ENCODE measurements at places on chromosomes 2 and 18.

DNA sequence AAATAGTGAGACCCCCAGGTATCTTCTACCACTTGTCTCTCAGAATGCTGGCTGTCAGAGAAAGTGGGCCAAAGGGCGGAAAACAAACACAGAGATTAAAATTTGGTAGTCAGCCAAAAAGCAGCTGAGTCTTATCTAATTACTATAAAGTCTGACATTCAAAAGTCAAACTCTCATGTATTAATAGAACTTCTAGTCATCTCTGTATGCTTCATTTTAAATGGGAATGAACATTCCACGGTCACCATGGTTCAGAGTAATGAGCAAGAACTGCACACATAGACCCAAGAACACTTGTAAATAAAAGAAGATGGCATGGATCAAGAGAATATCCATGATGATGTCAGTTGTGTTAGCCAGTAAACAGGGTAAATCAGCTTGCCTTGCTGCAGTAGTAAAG, 1267.0 kb upstream of the CHAC2 start:
- no peak for DNase-seq

GRCh38 chr18:79650959-79651358, 28.6 kb upstream of the CTDP1 start:
- no peak for DNase-seq

DNA sequence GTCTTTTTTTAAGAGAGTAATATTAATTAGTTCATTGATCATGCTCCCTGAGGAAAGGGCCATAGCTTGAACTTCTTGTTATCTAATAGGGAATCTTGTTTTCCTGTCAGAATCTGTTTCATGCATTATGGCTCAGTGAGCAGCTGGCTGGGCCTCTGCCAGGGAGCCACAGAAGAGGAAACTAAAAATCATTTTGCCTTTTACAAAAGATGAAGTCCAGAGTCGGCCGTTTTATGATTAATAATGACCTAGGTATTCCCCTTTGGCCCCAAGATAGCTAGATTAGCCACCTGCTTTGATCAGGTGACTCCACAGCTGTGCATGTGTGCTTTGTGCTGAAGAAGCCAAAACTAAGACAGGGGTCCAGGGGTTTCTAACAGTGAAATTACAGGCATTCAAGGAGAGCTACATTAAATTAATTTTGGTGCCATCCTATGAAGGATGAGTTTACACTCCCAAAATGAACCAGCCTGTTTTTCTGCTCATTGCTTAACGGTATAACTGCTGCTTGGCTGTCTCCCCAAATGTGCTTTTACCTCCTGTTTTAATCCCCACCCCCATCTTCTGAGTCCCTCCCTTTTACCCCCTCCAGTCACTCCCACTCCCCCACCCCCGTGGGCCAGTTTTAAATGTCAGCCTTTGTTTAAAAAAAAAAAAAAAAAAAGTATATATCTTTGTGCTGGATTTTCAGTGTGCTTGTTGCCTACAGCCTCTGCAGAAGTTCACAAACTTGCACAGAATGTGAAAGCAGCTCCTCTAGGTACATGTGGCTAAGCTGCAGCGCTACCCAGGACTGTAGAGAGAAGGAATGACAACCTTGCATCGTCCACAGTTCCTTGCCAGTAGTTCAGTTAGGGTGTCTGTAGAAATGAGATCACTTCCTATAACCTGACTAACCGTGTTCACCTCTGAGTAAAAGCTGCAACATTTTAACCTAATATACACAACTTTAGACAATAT, 93.1 kb downstream of the CABLES1 start:
- DNase-seq = no peak

GRCh38 chr2:20942646-20943125, 101.2 kb downstream of the APOB start:
- no peak for DNase-seq

- no peak for DNase-seq
These were observed 42.4 kb downstream of the ITGB1BP1 start for GRCh38 chr2:9380702-9381628.

- DNase-seq = no peak
These were observed 40.9 kb upstream of the TRIM43B start for GRCh38 chr2:95525294-95526035.

- no peak for DNase-seq
These were observed 288.5 kb upstream of the HNMT start for GRCh38 chr2:137675584-137676327.

- no peak for DNase-seq
These were observed 60.7 kb downstream of the LYPD1 start for GRCh38 chr2:132609101-132609890.

- DNase-seq = no peak
These were observed 73.3 kb upstream of the NFATC1 start for GRCh38 chr18:79322441-79322840.
